Heart left ventricle (tissue), 16 donors: ENCODE measurements at places on chromosomes 2 and 18. TPM values are rescaled to one million over a fixed set of nuclear protein-coding genes. Genes with fewer than 3 reads are reported as not detected.

Gene GRB14
- 13.3 TPM for total RNA-seq

Gene ITPRIPL1
- total RNA-seq: 1.5 TPM

Gene ANKRD39
- total RNA-seq: 17.5 TPM

Gene IGFBP5
- total RNA-seq: 441 TPM

DNA sequence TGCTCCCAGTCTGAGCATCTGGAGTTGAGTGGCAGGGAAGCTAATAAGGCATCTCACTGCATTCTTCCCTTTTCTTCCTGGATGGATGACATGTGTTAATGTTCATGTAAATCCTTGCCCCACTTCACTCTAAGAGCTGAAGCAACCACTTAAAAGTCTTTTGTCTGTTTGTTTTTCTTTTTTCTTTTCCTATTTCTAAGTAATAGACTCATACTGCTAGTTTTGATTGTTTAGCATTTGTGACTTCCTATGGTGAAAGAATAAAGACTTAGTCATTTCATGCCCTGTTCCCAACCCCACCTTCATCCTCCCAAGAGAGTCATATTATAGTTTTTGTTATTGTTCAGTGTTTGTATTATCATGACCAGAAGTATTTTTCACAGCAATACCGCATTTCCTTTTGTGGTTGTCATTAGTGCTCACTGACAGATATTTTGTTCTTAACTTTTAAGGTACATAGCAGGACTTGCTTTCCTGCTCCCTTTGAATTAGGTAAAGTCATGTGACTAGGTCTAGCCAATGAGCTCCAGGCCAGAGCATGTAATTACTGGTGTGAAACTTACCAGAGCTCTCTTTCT lies 18.1 kb upstream of the SPP2 start:
- no peak for DNase-seq

DNA sequence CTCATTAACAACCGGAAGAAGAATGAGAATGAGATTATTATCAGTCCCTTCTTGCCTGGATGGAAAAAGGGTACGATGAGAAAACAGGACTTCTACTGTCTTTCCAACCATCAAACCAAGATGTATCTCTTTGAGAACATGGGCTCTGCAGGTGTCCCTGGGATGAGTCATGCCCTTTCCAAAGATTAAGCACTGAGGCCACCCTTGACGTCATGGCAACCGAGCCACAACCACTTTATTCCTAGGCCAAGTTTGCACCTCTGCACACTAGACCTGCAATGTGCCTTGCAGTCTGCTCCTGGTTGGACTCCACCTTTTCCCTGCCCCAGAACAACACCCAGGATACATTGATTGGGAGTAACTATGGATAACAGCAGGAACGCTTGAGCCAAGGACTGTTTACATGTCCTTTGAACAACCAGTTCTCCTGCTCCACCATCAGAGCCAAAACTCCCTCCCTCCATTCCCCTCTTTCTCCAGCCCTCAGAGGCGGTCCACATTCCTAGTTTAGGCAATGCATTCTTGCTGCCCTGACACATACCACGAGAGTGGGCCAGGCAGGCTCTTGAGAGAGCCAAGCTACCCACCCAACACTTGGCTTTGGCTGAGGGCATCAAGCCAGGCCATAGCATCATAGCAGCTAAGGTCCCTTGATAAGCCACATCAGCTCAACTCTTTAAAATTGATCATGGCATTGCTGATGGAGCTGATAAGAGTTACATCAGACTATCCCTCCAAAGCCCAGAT lies 310.7 kb downstream of the TNS1 start:
- no peak for DNase-seq

DNA sequence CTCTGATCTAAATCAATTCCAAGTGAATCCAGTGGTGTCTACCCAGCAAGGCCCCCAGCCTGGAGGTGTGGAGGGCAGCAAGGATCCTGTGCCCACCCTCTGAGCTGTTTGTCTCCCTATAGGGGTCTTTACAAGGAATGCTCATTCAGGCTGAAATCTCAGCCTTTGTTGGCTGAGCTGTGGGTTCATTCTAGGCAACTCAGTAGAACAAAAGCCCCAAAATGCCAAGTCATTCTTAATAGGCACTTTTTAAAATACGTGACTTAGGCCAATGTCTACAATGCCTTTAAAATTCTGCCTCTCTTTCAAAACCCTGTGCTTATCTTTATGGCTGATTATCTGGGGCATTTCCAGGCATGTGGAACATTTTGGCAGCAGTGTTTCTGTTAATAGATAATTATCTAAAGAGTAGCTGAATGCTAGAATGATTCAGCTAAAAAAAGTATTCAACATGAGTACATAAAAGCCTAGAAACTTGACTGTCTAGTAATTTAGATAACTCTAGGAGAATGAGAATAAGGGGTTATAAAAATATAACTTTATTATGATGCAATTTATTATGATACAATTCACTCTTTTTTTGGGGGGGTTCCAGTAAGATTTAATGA lies 7.4 kb downstream of the UGT1A6 start:
- no peak for DNase-seq

- DNase-seq: no peak
These were observed 121.8 kb downstream of the EPB41L3 start for GRCh38 chr18:5421981-5422380.

- DNase-seq: no peak
These were observed 61.7 kb upstream of the WIPF1 start for GRCh38 chr2:174659069-174659900.

DNA sequence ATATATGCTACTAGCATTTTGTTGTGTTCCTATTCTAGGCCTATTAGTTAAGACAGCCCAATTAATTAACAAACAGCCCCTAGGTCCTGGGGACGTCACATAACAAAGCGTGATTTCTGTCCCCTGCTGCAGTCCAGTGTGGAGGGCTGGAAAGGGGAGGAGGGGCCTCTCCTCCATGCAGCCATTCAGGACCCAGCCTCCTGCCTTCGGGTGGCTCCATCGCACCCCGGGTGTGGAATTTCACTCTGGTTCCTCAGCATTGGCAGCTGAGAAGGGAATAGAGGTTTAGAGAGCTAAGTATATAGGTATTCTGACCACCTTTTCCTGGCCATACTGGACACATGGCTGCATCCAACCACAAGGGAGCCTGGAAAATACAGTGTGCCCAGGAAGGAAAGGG lies 42.4 kb downstream of the MC2R start:
- DNase-seq: no peak
